ENCODE measurements at places on chromosomes 5 and 9.

- no peak for DNase-seq
These were observed 5.5 kb upstream of the ENTREP1 start for GRCh38 chr9:69319324-69320025.

GRCh38 chr5:124655251-124655917 is 91.1 kb downstream of the ZNF608 start:
- DNase-seq = no peak

- no peak for DNase-seq
These were observed 71.5 kb downstream of the PAM start for GRCh38 chr5:102826629-102827028.

DNA sequence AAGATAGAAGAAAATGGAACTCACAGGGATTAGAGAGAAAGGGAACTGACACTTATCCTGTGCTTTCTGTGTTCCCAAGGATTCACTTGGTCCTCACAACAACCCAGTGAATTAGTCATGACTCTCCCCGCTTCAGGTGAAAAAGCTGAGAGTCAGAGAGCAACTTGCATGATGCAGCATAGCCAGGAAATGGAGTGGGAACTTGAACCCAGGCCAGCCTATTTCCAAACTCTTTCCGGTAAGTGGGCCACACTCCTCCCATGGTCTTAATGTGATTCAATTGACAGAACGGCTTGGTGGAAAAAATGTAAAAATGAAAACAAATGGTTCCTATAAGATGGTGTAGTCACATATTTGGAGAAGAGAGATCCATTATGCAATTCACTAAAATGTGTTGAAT is 45.9 kb upstream of the CEMIP2 start:
- DNase-seq = no peak

DNA sequence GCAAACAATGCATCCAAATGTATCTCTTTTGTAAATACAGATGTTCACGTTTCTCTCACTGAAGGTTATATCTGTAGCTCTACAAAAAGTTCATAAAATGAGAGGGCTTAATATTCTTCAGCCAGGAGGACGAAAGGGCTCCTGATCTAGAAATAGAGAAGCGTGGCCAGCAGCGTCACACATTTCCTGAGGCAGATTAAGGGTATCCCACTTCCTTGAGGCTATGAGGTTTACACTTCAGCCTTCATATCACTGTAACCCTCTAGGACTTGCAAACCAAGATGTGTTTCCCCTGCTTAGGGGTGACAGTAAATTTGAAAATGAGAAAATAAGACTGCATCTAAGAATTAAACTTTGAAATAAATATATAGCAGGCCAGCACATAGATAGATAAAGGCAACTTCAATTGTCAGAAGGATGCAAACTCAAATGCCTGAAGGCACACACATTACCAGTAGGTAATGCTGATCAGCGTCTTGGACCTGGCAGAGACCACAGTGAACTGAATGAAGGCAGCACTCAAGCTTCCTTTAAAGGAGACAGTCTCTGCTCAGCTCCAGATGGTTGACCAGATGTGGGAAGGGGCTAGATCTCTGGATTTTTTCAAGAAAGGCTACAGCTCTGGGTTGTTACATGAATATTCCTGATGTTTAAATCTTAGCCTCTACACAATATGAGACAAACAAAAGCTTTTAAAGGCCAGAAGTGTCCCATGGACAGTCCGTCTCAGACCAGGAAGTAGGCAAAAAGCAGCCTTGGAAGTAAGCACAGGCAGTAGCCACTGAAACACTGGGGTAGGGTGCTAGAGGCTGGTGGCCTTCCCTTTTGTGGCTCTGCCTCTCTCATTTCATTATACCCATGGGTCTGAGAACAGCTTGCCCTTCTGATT is 197.7 kb downstream of the MCTP1 start:
- no peak for DNase-seq

- no peak for DNase-seq
These were observed 54.0 kb upstream of the LARP1 start for GRCh38 chr5:154701181-154701580.

GRCh38 chr9:5976674-5977397 is 38.6 kb downstream of the RANBP6 start:
- DNase-seq = no peak

GRCh38 chr5:141022384-141022783 is 28.8 kb upstream of the PCDHB1 start:
- no peak for DNase-seq

DNA sequence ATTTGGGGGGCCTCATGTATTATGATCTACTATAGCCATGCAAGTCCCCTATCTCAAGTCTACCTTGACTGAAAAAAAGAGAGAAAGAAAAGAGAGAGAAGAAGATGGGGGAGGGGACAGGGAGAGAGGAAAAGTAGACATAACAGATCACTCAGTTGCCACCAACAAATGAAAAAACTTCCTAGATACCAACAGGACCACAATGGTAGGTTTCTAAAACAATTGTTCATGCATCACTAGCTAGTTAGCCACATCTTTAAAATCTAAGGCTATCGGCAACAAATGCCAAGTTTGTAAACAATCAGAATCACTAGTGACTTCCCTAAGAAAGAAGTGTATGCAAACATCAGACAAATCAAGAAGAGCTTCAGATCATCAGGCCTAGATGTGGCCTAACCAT is 328.2 kb downstream of the BNC2 start:
- no peak for DNase-seq

GRCh38 chr9:76868897-76869296 is 37.0 kb downstream of the PRUNE2 start:
- no peak for DNase-seq

- no peak for DNase-seq
These were observed 11.3 kb upstream of the SLC34A1 start for GRCh38 chr5:177372910-177373309.

- DNase-seq = no peak
These were observed 15.4 kb downstream of the CEMIP2 start for GRCh38 chr9:71752928-71753327.

GRCh38 chr9:3359048-3359692 is 166.6 kb downstream of the RFX3 start:
- no peak for DNase-seq

DNA sequence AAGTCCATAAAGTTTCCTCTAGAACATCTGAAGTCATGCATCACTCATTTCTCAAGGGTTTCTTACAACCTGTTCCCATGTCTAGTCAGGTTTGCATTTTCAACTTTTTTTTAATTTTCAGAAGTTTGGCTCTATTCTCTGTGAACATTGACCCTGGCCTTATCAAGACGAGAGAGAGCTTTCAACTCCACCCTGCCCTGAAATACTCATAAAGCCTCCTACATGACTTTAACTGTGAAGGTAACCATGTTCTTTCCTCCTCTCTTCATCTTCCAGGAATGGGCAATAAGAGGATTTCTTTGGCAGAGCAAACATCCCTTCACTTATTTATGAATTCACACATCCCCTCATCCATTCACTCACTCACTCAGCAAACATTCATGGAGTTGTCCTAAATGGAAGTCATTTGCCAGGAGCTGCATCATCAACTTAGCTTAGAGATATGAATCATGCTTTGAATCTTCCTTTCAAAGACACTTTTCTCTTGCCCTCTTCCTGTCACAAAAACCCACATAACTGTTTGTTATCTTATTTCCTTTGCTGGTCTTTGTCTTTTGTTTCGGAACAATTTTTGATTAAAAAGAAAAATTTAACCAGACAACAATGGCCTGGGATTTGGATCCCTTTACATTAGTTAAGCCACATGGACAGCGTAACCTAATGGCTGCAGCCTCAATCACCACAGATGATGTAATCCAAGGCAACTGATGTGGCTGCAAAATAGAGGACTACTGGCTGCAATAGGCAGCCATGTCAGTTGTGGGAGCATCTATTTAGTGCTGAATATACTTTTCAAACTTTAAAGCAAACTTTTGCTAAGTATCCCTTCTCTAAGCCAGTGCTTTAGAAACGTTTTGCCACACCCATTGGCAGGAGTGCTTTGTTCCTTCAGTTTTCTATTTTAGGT is 43.0 kb upstream of the GNAQ start:
- no peak for DNase-seq

GRCh38 chr9:113879911-113880310 is 3.8 kb downstream of the ZNF618 start:
- DNase-seq = no peak

DNA sequence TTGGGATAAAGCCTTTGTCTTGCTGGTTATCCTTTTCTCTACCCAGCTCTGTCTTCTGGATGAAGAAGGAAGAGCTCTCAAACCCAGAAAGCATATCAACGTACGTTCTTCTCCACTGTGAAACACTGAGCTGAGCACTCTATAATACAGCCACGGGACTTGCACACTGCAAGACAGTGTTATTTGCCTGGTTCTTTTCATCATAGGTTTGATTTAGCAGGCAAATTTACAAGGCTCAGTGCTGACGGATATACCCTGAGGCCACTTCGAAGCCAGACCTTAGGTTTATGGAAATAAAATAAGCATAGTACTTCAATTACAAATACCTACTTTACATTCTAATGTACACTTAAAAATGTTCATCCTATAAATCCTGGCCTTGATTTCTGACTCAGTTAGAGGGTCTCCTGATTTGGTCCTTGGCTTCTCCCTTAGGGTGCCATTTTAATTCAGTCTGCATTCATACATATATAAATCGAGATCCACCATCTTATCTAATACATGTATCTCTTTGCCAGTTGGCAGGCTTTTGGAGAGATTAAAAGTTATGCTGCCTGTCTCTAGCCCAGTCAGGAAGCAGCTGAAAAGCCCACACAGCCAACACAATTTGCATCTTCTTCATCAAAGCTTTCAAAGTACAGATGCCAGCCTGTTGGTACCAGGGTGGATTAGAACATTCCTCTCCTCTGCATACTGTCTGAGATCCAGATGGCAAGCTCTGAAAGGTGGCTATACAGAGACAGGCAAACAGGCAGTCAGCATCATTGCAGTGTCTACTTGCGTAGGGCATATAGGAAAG is 194.4 kb downstream of the DEPDC1B start:
- DNase-seq = no peak

DNA sequence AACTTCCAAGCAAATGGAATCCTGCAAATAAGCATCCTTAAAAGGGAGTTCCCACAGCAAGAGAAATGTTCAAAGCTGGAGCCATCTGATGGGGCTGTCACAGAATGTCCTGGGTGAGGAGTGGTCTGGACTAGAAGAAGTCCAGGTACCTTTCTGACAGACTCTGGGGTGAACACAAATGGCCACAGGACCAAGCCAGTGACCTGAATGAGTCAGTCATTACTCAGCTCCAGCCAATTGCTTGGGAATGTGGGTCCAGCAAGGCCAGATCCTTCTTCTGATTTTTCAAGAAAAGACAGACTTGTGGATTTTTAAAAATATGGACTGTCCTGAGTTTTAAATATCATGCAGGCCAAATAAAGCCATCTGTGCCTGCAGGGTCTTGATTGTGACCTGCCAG is 30.1 kb downstream of the GALNT10 start:
- DNase-seq = no peak

DNA sequence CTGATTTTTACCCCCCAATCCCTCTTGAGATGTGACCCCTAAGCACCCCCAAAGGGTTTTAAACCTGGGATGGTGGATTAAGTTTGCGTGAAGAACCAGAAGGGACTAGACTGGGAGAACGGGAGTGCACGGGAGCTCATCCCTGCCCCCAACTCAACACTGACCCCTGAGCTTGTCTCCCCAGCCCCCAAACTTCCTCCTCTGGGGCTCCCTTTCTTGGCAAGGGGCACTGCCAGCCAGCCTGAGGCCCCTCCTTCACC is 5.0 kb upstream of the SET start:
- no peak for DNase-seq

DNA sequence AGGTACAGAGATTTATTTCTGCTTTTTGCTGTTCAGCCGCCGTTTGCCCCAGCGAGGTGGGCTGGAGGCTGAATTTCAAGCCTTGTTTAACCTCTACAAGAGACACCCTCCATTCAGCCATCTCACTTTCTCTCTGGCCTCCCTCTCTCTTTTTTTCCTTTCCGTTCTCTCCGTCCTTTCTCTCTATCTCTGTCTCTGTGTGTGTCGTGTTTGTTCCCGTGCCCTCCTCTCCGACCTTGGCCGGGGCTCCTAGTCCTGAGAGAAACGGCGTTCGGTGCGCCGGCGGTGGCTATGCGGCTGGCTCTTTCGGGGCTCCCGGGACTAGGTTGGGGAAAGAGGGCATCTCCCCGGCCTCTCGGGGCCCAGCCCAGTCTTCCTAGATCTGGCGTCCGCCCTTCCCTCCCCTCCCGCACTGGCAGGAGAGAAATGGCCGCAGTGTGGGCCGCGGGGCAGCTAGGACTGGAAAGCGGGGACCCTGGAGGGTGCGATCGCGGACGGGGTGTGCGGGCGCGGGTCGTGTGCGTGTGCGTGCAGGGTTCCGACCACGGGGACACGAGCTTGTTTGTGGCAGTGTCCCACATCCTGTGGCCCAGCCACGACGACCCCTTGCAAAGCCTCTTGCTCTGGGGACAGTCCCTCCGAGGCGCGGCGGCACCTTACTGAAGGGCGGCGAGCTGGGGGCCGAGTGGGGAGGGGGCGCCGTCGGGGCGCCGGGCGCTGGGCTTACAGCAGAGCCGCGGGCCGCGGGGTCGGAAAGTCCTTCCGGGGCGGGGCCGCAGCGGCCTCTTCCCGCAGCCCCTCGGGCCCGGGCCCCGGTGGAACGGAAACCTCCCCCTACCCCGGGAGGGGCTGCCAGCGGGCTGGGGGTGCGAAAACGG is 5.7 kb downstream of the LHX2 start:
- DNase-seq = no peak

DNA sequence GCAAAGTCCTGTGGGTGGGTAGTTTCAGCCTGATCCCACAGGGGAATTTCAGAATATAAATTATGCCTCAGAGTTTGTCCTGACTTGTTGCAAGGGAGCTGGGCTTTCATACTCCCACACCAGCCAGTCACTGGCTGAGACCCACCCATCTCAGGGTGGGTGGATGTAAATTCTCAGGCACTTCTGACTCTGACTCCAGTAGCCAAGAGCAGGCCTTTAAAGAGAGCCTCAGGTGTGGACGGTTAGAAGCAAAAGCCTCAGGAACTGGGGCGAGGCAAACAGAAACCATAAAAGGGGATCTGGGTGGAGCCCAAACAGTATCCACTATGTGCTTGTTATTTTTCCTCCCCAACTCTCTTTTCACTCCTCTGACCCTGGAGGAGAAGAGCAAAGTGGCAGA is 28.6 kb upstream of the FBXW11 start:
- no peak for DNase-seq

- DNase-seq = no peak
These were observed 455.6 kb upstream of the CD180 start for GRCh38 chr5:67652201-67652600.

DNA sequence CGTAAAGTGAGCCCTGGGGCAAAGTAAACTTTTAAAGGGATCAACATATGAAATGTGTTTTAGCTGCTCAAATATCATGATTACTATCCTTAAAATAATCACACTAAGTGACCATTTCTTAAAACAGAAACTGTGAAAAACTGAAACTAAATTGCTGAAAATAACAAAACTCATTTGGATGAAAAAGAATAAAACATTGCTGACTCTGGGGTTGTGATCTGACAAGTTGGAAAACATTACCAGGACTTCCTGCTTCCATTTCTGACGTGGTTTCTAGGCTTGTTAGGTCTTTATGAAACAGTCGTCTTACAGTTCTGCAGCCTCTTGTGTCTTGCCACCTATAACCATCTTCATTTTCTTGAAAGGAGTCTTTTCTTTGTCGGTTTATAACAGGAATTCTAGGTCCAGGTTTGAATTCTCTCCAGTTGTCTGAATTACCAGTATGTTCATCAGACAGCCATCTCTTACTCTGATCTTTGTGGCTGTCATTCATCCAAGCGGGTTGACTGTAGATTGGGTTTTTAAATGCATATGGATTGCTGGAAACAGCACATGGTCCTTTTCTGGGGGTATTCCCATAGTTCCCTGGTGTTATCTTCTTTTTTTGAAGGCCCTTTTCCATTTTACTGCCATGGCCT is 1.7 kb downstream of the TUT7 start:
- no peak for DNase-seq

GRCh38 chr5:118604106-118604505 is 384.2 kb downstream of the DTWD2 start:
- no peak for DNase-seq

GRCh38 chr5:147708708-147709107 is 73.8 kb downstream of the JAKMIP2 start:
- no peak for DNase-seq
